CD4-positive, alpha-beta T cell treated with Interleukin-12 subunit alpha and Interleukin-12 subunit beta, for 1 hour (primary cell): ENCODE measurements at places on chromosomes 12 and 14.

- peak; percentile 48 for DNase-seq
Observed at GRCh38 chr14:99687284-99688209, 3.4 kb downstream of the CYP46A1 start.

DNA sequence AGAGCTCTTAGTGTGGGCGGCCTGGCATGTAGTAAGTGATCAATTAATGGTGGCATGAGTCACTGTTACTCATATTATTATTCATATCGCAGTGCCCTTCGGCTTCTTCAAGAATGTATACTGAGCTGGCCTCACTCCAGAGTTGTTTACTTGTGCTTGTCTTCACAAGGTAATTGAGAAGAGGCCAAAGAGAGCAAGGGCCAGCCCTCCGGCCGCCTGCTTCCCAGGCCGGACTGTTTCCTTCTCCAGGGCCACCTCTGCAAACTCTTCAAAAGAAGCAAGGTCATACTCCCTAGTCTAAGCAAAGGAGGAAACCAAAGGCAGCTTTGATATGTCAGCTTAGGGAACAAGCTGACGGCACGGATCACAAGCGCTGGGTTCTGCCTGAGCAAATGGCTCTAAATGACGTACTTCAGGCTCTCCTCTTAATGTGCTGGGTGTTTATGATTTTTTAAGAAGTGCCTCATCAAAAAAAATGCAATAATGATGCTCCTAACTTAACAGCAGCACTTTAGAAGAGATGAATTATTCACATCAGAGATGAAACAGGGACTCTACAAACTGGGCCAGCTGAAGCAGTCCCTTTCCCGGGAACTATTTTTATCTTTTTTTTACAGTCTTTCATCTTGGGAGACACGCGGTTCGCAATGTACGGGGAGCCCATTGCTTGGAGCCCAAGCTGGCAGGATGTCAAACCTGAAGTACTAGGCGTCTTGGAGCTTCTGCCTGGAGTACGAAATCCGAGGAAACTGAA is 65.6 kb upstream of the DLK1 start:
- DNase-seq: no peak

GRCh38 chr12:14681190-14681589 is 15.2 kb downstream of the GUCY2C start:
- no peak for DNase-seq

DNA sequence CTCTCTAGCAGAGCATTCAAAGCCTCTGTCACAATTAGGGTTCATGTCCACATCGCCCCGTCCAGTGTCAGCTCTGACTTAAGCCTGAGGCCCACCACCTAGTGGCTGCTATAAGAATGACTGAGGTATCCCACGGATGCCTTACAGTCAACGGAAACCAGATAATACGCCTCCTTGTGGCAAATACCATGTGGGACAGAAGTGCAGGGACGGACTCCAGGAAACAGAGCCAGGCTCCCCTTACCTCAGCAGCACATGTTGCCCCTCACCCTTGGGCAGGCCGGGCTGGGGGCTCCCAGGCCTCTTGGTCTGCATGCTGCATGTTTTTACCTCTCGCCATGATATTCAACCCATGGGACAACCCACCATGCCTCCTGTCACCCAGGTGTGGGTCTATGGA is 86.3 kb downstream of the VWF start:
- peak; percentile 46 for DNase-seq

GRCh38 chr14:36988568-36988967 is 183.8 kb downstream of the SLC25A21 start:
- DNase-seq: no peak
